ENCODE measurements at places on chromosomes 11 and 22. TPM values are rescaled to one million over a fixed set of nuclear protein-coding genes. Genes with fewer than 3 reads are reported as not detected.

DNA sequence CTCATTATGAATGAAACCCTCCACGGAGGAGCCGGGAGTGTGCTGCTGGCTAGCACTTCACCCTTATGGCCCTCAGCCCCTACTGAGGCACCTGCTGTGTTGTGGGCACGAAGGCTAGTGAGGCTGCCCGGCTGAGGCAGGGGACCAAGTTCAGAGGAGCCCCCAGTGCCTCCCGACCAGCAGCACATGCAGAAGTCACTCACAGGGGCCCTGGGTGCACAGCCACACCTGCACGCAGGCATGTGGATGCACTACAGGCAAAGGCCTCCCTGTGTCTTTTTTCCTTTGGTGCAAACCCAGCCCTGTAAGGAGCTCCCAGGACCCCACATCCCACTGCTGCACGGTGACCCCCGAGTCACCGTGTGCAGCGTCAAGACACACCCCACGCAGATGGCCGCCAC is 261.5 kb downstream of the BRD1 start:
- no peak for DNase-seq

GRCh38 chr11:64074239-64074638 is 38.5 kb downstream of the FLRT1 start:
- DNase-seq = peak; percentile 41

GRCh38 chr11:64234647-64235379 is 429 bp downstream of the VEGFB start:
- DNase-seq = peak; percentile 70

DNA sequence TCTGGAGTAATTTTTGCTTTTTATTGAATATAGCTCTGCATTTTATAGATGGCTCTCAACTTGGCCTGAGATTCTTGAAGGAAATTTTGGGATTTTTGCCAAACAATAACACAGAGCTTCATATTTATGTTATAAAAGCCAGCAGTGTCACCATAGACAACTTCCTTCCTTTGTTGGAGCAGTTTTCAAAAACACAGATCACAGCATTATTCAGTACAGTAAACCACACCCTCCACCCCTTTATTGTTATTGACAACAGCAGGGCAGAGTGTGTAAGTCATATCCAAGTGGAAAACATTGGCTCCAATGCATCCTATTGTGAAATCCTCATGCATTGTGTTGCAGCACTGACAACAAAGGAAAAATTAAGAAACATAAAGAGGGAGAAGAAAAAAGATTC is 62.6 kb upstream of the PRSS23 start:
- DNase-seq = no peak

DNA sequence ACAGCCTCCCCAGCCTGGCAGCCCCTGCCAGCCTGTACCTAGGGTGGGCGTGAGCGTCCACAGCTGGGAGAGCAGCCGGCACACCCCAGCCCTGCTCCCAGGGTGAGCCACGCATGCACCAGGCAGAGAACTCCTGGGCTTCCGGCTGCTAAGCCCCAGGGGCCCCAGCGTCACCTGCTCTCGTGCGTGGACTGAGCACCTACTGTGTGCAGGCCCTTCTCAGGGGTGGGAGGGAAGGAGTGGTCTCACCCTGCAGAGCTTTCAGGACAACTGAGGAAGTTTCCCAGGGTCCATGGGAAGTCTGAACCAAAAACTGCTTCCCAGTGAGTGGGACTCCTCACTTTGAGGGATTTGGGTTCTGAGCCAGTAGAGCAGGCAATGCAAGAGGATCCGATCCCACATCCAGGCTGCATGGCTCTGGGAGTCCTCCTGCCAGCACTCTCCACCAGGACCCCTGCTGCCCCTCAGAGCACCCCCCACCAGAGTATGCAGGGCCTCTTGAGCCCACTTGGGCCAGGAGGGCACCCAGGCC is 47.1 kb upstream of the PRODH start:
- DNase-seq = no peak

GRCh38 chr11:35104655-35105054 is 34.3 kb upstream of the CD44 start:
- no peak for DNase-seq

Gene FOLR2
- not detected for total RNA-seq

Gene OR2AT4
- total RNA-seq = not detected

Gene KRTAP5-2
- total RNA-seq = not detected

Gene UBQLNL
- total RNA-seq = not detected

Gene PSMA1
- total RNA-seq = 329 TPM
